Fibroblast of mammary gland (primary cell): ENCODE measurements at places on chromosomes 13 and 19.

GRCh38 chr19:38952395-38953165 is 21.8 kb downstream of the MRPS12 start:
- DNase-seq = no peak

DNA sequence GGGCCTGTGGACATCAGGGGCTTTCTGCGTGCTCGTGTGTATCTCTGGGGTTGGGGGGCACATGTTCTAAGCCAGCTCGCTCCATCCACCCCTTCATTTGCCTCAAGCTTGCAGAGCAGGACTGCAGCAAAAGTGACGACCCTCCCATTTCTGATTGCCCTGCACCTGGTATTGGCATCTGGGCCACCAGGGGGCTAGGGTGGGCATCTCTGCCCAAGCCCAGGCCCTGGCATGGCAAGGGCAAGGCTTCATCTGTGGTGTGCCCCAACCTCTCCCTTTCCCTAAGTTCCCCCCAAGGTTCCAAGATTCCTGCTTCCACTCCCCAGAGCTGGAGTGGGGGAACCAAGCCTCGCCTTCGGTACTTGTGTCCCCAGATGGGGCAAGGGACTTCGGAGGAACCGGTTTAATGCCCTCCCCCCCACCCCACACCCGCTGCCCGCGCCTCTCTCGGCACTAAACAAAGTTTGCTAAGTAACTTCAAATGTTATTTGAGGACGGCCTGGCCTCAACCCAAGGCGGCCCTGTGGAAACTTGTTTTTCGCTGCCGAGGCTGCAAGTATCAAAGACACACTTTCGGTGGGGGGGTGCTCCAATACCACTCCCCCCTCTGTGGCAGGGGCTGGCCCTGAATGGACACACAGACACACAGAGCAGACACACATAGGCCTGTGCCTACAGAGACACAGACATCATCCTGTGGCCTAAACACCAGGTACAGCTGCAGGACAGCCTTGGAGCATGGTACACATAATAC is 12.2 kb downstream of the NFIX start:
- no peak for DNase-seq

DNA sequence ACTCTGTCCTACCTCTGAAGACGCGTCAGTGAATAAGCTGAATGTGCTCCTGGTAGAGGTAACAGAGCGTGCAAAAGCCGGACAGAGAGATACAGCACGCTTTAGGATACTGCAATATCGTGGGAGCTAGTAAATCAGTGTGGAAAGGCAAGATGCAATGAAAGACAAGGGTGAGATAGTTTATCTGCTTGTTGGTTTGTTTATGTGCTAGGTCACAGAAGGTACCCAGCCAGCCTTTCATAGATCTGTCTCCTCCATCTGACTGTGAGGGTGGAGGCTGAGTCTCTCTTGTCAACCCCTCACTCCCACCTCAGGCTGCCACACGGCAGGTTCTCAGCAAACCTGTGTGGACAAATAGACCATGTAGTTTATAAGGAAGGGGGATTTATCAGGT is 904 bp upstream of the GIPC1 start:
- DNase-seq = no peak

DNA sequence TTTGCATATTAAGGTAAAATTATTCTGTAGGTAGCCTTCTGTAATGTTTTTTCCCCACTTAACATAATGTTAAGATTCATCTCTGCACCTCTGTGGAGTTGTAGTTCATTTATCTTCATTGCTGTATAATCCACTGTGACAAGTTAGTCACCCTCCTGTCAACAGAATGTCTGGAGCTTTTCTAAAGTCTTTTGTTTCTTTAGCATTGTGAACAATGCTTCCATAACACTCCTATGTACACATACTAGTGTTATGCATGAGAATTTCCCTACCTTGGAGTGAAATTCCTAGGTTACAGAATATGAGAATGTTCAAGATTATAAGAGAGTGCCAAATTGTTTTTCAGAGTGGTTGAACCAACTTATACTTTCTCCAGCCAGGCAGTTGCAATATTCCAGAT is 113.5 kb downstream of the COG6 start:
- DNase-seq = no peak

GRCh38 chr13:112229445-112229844 is 146.7 kb upstream of the SPACA7 start:
- no peak for DNase-seq

DNA sequence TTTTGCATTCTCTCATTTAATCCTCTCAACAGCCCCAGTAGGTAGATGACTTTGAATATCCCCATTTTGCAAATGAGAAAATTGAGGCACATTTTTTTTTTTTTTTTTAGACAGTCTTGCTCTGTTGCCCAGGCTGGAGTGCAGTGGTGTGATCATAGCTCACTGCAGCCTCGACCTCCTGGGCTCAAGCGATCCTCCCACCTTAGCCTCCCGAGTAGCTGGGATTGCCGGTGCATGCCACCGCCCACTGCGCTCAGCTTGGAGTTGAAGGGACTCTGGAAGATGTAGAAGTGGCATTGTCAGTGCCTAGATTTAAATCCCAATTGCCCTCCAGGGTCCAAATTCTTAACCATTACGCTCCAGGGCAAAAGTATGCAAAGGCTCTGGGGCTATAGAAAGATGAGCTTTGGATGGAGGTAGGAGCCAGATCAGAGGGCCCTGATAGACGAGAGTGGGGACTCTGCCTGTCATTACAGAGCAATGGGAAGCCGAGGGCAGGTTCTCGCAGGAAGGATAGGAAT is 813 bp upstream of the MCOLN1 start:
- DNase-seq = no peak

- DNase-seq = no peak
These were observed 68.0 kb downstream of the KDM4B start for GRCh38 chr19:5036698-5037563.

DNA sequence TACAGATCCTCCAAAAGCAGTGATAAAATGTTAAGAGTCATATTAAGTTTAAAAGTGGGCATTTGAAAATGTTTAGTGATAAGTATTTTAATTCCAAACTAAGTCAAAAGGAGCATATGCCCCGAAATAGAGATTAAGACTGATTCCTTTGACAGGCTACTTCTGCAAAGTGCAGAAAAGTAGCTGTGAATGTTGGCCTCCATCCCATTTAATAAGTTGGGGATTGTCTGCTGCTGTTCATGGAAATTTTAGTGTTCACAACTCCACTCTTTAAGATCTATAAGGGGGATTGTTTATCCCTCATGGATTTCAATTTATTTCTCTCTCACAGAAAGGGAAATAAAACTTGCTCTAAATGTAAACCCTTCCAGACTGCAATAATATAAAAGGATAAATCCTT is 278.3 kb downstream of the KCTD12 start:
- DNase-seq = no peak

GRCh38 chr19:8323781-8324185 is 2.5 kb downstream of the RPS28 start:
- no peak for DNase-seq

DNA sequence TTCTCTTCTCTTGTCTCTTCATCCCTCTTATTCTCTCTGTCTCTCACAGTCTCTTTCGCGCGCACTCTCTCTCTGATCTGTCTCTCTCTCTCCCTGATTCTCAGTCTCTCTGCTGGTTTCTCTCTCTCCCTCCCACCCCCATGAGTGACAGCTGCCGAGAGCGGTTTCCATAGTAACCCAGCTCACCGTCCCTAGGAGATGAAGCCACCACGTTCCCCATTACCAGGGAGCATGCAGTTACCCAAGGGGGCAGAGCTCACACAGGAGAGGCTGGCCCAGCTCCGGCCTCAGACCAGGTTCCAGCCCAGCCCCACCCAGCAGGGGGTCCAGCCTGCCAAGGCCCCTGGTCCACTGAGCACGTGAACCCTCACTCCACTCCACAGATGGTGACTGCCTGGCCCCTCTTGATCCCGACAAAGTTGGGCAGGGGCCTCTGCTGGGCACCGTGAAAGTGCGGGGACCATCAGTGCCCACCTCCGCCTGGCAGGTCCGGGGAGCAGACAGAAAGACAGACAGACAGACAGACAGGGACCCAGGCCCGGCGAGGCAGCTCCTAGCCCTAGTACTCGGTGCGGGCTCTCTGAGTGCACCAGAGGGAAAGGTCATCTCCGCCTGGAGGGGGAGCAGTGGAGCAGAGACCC is 50.6 kb downstream of the CELF5 start:
- DNase-seq = no peak

DNA sequence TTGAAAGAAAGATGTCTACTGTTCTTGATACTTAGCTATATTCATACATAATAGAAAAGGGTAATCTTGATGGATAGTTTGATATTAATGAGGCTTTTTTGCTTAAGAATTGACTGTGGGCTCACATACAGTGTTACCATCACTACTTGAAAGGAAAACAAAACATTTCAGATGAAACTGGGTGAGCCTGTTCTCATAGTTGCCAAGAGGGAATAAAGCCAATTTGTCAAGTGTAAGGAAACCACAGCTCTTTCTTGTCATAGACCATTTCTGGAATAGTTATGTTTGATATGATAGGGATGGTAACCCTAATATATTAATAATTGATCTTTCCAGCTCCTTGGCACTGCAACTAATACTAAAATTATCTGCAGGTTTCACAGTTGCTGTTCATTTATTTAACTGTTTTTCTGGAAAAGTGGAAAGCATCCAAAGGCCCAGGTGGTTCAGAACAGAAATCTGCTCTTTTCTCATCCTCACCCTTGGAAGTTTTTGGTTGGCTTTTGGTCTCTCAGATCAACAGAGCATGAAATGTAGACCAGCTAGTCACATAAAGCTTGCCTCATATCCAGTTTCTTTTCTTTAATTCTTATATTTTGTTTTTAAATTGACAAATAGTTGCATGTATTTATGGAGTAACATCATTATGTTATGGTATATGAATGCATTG is 43.2 kb downstream of the ARHGEF7 start:
- no peak for DNase-seq

- no peak for DNase-seq
These were observed 25.7 kb upstream of the IGFL4 start for GRCh38 chr19:46066471-46066870.

- DNase-seq = peak; percentile 100
These were observed 96.2 kb downstream of the CYSLTR2 start for GRCh38 chr13:48749699-48750473.

- DNase-seq = no peak
These were observed 2590.9 kb downstream of the PCDH9 start for GRCh38 chr13:64639206-64639605.

DNA sequence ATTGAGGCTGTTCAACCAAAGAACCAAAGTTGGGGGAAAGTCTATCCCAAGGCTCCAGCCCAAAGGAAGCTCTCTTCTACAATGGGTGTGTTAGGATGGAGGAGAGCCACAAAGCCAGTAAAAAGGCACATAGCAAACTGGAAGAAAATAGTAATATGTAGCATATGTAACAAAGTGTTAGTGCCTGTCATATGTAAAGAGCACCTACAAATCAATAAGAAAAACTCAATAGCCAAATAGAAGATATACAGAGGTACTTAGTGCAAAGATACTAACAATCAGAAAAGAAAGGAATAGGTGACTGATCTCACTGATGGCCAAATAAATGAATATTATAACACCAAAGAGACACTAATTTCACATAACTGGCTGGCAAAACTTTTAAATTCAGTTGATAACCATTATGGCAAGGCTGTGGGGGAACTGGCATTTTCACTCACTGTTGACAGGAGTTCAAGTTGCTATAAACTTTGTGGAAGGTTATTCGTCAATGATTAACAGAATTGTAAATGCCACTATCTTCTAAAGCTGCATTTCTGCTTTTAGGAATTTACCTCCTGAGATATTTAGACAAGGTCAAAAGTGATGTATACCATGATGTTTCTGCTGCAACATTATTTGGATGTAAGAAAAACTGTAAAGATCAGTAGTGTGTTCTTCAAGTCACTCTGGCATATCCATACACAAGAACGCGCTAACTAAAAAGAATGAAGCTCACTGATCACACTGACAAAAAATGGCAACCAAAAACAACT is 110.8 kb downstream of the GNG7 start:
- no peak for DNase-seq

DNA sequence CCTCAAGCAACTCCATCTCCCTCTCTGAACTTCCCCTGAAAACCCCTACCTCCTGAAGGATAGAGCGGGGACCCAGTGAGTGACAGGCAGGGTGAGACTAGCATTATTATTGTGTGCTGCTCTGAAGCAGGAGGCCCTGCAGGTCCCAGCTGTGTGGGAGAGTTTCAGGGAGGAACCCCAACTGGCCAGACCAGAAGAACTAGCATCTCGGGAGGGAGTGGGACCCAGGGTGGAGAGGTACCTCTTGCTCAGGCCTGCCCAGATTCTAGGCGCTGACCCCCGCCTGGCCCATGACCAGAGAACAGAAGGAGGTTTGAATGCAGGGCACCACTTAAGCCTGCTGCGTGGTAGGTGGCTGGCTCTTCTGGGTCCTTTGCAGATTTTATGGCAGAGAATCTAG is 5.7 kb upstream of the LYPD3 start:
- DNase-seq = no peak

- peak; percentile 68 for DNase-seq
These were observed 190.9 kb upstream of the KLF12 start for GRCh38 chr13:74325106-74325505.

- peak; percentile 34 for DNase-seq
These were observed 799 bp downstream of the PVR start for GRCh38 chr19:44644402-44645016.

- peak; percentile 69 for DNase-seq
These were observed 105.6 kb downstream of the POSTN start for GRCh38 chr13:37492741-37493514.

DNA sequence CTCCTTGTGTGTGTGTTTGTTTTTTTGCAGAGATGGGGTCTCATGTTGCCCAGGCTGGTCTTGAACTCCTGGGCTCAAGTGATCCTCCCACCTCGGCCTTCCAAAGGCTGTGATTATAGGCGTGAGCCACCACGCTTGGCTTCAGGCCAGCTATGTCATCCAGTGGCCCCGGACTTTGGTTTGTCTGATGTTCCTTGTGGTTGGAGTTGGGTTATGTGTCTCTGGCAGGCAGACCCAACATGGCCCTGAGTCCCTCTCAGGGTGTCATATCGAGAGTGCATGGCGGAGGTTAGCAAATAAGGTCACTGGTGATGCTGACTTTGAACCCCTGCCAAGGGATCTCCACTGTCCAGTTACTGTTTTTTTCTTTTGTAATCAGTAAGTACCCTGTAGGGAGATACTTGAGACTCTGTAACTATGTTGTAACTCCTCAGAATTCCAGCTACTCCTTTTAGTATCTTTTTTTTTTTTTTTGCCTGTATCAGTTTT is 37.3 kb downstream of the SMARCA4 start:
- peak; percentile 81 for DNase-seq

DNA sequence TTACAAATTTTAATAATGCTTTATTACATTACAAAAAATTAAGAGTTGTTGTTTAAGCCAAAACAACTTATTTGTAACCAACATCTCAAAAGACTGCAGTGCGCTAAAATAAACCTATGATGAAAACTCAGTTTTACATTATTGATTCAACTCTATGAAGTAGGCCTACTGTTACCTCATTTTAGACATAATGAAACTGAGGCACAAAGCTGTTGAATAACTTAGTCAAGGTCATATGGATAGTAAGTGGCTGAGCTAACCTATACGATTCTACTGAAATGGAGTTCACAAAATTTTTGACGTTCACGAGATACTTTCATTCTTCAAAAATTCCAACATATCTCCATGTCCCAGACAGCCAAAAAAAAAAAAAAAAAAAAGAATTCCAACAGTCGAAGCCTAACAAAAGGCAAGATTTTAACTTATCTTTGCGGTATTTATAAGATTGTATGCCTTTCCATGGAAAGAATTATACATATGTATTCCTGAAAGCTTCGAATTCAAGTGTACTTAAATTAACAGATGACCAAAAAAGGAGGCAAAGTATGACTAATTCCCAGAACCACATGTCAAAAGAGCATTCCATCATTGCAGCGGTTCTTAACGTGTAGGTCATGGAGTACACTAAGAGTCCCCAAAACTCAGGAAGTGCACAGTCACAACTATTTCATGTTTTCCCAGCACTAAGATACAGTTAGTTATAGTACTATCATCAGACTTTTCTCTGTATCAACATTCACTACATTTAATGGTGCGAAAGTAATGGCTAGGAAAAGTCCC is 69.4 kb downstream of the PSPC1 start:
- peak; percentile 81 for DNase-seq
